ENCODE measurements at places on chromosomes 11 and 22.
A peak's percentile ranks its signal among the peaks of the same experiment; 100 is the strongest.

GRCh38 chr22:31153357-31153756 lies 6.6 kb upstream of the RNF185 start:
- DNase-seq = no peak

- no peak for DNase-seq
Measured at GRCh38 chr11:69131121-69131566, 24.6 kb upstream of the SMIM38 start.

- DNase-seq = no peak
Measured at GRCh38 chr22:29932136-29932535, 49.2 kb downstream of the MTMR3 start.

DNA sequence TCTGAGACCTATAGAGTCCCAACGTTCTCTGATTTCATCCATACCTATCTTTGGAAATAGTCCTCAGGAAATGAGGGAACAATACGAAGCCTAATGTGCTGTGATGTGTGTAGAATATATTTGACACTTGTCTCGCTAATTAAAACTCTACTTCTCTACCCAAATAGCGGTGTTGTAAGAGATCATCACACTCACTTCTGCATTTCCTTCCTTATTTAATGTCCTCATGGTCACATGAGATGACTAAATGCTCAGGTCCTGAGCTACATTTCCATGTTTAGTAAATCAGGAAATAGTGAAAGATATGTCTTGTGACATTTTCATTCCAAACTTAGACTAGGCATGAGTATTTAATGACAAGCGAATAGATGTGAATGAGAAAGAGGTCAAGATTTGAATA lies 112.3 kb downstream of the MAML2 start:
- DNase-seq = no peak

- DNase-seq = peak; percentile 46
Measured at GRCh38 chr22:42473484-42474193, 41.4 kb upstream of the NFAM1 start.

DNA sequence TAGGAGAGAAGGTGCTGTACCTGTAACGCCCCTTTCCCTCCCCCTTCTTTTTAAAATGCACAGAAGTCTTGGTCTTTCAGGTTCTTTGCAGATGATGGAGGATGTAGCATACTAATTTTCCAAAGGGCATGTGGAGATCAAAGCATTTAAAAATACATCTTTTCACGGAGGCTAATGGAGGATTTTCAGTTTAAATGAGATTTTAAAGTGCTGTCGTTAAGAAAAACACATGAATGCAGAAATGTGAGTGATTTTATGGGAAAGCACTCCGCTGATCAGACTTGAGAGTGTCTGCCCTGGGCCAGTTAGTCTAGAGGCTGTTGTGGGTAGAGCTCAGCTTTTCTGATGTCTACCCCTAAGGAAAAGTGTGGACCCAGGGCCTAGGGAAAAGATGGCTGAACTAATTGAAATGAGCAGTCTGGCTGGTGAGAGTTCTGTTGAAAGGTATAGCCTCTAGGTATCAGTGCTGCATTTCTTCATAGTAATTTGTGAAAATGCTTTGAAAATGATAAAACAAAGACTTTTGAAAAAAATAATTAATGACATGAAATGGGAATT lies 2.5 kb downstream of the AMOTL1 start:
- no peak for DNase-seq

DNA sequence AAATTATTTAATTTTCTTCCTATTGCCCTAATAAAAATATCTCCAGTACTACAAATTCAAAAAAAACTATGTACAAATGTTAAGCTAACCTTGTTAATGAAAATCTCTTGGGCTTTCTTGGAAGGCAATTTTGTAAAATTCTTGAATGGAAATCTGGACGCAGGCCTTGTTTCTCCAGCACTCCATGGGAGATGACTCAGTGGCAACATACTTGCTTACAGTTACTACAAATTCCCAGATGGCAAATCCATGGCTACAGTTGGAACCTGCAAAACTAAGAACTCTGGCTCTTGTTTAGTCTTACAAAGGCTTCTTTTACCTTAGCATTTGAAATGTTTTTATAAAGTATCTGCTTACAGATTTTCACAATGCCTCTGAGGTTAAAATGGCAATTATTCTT lies 725.2 kb downstream of the DLG2 start:
- no peak for DNase-seq

- DNase-seq = no peak
Measured at GRCh38 chr11:133547808-133548494, 15.7 kb upstream of the OPCML start.

DNA sequence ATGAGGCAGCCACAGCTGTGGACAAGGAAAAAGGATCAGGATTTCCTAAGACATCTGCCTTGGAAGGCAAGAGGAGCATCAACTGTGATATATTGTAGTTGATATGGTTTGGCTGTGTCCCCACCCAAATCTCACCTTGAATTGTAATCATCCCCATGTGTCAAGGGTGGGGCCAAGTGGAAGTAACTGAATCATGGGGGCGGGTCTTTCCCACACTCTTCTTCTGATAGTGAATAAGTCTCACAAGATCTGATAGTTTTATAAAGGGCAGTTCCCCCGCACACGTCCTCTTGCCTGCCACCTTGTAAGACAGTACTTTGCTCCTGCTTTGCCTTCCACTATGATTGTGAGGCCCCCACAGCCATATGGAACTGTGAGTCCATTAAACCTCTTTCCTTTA lies 10.2 kb downstream of the RIC8A start:
- DNase-seq = no peak

DNA sequence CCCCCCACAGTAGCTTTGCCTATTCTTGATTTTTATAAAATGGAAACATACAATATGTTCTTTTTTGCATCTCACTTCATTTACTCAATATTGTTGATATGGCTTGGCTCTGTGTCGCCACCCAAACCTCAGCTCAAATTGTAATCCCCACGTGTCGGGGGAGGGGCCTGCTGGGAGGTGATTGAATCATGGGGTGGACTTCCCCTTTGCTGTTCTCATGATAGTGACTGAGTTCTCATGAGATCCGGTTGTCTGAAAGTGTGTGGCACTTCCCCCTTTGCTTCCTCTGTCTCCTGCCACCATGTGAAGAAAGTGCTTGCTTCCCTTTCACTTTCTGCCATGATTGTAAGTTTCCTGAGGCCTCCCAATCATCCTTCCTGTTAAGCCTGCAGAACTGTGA lies 431.3 kb downstream of the MN1 start:
- peak; percentile 7 for DNase-seq

DNA sequence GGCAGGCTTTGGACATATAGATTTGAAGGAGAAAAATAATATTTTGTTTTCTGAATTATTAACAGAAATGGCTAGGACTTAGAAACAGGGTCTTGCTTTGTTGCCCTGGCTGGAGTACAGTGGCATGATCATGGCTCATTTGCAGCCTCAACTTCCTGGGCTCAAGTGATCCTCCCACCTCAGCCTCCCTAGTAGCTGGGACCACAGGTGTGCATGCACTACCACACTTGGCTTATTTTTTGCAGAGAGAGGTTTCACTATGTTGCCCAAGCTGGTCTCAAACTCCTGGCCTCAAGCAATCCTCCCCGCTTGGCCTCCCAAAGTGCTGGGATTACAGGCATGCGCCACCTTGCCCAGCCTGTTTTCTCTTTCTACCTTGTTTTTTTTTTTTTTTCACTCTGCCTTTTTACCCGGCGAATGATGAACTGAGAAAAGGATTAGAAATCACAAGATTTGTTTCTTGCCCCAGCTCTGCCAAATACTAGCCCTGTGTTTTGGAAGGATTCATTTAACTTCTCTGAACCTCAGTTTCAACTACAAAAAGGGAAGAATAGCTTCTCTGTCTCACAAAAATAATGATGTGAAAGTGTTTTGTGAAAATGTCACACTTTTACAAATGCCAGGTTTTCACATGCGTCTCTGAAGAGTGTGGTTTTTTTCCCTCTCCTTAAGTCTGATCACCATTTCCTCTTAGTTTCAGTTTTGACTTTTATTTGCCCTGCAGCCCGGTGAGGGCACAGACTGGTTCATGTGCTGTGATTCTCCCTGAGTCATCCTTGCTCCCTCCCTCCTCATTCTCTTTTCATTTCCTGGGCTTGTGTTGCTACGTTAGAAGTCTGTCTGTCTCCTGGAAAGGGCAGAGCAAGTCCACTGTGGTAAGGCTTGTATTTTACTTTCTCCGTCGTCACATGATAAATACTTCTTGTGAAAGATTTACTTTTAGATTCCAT lies 67.7 kb downstream of the BCL2L13 start:
- DNase-seq = no peak

DNA sequence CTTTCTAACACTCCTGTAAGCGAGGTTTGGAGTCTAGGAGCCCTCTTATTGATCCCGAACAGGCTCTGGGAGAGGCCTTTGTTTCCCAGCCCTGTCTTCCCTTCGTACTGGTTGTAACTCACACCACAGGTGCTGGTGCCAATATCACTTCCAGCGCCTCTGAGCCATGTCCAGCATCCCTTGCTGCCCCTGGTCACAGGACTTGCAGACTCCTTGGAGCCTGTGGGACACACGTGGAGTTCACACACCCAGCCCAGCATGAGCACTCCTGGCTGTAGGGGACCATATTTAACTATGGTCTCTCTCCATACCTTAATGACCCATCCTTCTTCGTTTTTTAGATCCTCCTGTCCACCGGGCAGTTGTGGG lies 2.2 kb downstream of the ZBTB16 start:
- no peak for DNase-seq

GRCh38 chr22:25419247-25420113 lies 145.0 kb upstream of the GRK3 start:
- DNase-seq = peak; percentile 53

DNA sequence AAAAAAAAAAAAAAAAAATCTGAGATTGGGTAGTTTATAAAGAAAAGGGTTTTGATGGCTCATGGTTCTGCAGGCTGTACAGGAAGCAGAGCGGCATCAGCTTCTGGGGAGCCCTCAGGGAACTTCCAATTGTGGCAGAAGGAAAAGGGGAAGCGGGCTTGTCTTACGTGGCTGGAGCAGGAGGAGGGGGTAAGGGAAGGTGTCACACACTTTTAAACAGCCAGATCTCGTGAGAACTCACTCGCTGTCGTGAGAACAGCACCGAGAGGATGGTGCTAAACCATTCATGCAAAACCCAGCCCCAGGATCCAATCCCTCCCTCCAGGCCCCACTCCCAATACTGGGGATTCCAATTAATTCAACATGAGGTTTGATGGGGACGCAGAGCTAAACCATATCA lies 806.2 kb downstream of the TBC1D22A start:
- no peak for DNase-seq

GRCh38 chr11:114216796-114217180 lies 79.4 kb upstream of the NNMT start:
- DNase-seq = no peak

GRCh38 chr11:8110396-8110795 lies 29.4 kb downstream of the TUB start:
- DNase-seq = no peak

DNA sequence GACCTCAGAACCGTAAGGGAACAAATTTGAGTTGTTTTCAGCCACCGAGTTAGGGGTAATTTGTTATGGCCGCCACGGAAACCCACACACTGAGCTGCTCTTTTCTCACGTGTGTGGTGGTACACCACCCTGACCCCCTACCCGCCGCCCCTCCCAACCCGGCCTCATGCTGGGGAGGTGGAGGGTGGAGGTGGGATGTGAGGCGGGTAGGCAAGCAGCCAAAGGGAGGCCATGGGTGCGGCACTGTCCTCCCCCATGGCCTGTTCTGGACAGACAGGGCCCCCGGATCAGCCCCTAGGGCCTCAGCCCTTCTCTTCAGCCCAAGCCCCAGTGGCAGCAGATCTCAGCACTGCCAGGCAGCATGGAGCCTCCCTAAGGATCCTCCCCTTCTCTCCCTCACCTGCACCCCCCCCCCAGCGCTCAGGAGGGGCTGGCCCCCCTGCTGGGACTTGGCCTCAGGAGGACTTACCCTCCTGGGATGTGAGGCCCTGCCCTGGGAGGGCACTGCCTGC lies 7.9 kb downstream of the PRR5 start:
- DNase-seq = no peak

- DNase-seq = peak; percentile 25
Measured at GRCh38 chr11:126194121-126194543, 17.3 kb downstream of the RPUSD4 start.

DNA sequence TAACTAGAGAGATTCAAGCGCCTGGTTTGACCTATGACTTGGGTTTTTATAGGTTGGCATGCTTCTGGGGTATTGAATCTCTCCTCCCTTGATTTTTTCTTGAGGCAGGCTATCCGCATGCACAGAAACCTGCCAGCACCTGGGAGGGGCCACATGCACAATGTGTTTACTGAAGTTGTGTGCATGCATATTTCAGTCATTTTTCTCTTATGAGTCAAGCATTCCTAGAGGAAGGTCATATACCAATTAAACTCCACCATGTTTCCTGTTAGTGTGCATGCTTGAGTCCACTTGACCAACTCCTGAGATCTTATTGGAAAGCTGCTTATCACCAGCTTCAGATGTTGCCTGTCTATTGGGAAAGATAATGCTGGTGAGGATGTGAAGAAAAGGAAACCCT lies 1718.4 kb downstream of the LRRC4C start:
- no peak for DNase-seq

DNA sequence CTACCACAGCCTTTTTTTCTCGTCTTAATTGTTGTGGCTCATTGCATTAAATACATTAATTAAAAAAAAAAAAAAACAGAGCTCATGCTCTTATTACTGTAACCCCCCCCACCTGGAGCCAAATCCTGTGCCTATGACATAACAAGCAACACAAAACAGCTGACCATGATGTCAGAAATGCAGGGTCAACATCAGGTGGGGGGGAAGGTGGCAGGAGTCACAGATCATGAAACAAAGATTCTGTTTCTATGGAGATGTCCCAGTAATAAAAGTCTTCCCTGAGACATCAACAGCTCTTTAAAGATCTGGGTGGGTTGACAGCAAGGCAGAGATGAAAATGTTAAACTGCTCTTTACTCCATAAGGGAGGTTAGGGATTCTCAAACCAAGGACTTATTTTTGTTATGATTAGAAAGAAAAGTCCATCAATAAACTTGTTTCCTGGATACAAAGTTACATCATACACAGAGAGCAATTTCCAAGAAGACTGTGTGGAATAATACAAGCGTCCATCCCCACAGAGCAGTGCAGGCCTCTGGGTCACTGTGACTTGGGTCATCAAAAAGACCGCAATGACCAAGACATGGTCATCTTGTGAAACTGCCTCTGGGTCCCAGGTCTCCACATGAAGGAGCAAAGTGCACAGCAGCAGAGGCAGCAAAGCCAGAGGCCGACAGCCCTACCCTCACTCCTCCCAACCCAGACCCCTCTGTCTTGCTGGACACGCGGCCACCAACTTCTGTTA lies 42.7 kb upstream of the CYP2D6 start:
- DNase-seq = no peak

- DNase-seq = no peak
Measured at GRCh38 chr11:126512741-126513715, 157.5 kb downstream of the ST3GAL4 start.

Data from bone marrow (tissue), 2 donors.